ENCODE measurements at places on chromosomes 12 and 14.
A peak's percentile ranks its signal among the peaks of the same experiment; 100 is the strongest.

DNA sequence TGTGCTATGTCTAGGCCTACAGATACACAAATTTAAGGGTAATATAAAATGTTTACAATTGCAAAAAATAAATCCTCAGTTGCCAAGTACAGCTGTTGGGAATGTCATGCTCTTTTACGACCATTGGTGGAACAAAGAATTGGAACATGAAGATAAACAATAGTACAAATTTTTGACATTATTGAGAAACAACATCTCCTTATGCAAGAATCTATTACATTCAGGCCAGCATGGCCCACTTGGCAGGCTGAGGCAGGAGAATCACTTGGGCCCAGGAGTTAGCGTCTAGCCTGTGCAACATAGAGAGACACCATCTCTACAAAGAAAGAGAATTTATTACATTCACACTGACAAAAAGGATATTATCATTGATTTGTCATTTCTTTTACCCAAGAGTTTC is 135.9 kb upstream of the NTF3 start:
- no peak for DNase-seq

GRCh38 chr12:120366845-120367232 is 2.1 kb downstream of the MSI1 start:
- DNase-seq, result no peak

DNA sequence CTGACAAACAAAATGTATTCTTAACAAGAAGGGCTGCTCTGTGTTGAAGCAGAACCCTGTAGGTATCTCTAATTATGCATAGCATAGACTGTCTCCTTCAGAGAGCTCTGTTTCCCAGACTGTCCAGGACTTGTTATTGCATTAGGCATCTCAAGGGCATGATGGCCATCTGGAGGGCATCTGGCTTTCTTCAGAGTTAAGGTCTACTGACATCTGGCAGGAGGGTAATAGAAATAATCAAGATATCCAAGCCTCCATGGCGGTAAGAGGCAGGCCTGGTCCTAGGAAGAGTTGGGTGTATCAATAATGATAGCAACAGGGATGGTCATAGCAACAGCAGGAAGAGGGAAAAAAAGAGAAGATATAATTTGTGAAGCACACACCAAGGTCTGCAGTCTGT is 161.2 kb downstream of the TTC8 start:
- no peak for DNase-seq

DNA sequence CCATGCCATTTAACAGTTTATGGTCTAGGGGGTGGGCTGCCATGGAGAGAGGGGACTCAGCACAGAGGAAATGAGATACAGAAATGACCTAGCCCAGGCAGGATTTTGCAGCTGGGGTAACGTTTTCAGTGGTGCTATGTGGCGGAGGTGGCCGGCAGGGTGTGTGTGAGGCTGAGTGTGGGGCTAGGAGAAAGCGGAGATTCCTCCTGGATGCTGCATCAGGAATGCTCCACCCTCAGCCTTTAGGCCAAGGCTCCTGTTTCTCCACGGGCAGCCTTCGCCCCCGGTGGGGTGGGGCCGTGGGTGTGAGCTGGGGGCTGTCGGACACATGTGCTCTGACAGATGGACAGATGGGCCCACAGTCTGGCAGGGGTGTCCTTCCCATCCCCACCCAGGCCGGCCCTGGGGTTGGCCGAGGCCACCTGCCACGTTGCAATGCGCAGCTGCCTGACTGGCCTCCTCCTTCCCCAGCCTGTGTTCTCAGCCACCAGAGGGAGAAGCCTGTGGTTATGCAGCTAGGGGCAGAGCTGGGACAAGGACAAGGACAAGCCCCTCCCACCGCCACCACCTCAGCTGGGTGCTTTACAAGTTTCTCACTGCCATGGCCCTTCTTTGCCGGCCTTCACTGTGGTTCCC is 44.3 kb downstream of the TEAD4 start:
- DNase-seq, result no peak

GRCh38 chr12:95591731-95592130 is 40.5 kb upstream of the USP44 start:
- DNase-seq, result no peak

DNA sequence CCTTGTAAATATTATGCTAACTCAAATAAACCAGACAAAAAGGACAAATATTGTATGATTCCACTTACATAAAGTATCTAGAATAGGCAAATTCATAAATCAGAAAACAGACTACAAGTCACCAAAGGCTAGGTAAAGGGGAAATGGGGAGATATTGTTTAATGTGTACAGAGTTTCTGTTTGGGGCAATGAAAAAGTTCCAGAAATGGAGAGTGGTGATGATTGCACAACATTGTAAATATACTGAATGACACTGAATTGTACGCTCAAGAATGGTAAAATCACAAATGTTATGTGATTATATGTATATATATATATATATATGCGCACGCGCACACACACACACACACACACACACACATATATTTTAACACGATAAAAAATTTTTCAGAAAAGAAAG is 182.5 kb downstream of the SLC2A13 start:
- DNase-seq, result no peak

GRCh38 chr12:52191841-52192791 is at the start of gene KRT80:
Gene KRT80 (minus strand): TSS chr12:52192014. CDS start chr12:52191902, 112 bp downstream.
- DNase-seq, result peak; percentile 99

GRCh38 chr14:44895716-44896115 is 66.0 kb downstream of the KLHL28 start:
- peak; percentile 88 for DNase-seq

- DNase-seq, result peak; percentile 29
These were observed 2.0 kb upstream of the CCDC197 start for GRCh38 chr14:93994919-93995682.

- DNase-seq, result no peak
These were observed 61.3 kb downstream of the CHGA start for GRCh38 chr14:92984082-92984788.

- DNase-seq, result no peak
These were observed 11.6 kb downstream of the RBM19 start for GRCh38 chr12:113954547-113954946.

DNA sequence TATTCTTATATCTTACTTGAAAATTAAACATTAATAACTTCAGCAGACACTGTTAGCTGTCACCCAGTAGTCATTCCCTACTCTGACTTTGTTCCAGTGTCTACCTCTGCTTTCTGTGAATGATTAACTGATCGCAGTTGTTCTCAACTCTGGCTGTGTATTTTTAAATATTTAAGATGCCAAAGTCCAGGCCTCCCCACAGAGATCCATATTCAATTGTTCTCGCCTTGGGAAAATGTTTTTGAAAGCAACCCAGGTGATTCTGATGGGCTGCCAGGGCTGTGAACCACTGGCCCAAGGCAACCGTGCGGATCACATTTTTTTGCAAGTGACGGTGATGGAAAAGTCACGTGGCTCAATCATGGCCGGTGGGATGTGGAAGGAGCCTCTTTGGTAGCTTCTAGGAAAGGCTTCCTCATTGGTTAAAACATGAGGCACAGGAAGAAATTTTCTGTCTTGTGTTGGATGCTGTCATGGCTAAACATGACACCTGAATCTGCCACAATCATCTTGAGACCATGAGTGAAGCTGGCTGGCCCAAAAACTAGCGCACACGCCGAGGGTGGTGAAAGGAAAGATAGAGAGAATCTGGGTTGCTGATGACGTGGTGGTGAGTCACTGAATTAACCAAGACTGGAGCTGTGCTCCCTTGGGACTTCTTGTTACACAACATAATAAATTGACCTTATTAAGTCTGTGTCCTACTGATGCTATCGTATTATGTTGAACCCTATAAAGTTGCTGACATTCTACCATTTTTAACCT is 37.2 kb downstream of the RDH12 start:
- peak; percentile 94 for DNase-seq

DNA sequence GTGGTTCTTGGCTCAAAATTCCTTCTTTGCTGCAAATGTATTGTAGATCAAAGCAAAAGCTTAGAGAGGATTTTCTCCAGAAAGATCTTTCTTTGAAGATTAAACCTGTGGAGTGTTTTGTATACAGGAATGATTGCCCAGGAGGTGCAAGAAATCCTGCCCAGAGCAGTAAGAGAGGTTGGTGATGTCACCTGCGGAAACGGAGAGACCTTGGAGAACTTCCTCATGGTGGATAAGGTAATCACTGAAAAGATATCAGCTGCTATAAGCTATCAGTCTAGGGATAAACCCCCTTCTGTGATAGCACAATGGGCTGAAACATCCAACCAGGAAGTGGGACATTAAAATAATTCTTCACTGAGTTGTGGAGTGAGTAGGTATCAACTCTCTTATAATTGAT is 85.7 kb downstream of the MYRFL start:
- DNase-seq, result no peak

DNA sequence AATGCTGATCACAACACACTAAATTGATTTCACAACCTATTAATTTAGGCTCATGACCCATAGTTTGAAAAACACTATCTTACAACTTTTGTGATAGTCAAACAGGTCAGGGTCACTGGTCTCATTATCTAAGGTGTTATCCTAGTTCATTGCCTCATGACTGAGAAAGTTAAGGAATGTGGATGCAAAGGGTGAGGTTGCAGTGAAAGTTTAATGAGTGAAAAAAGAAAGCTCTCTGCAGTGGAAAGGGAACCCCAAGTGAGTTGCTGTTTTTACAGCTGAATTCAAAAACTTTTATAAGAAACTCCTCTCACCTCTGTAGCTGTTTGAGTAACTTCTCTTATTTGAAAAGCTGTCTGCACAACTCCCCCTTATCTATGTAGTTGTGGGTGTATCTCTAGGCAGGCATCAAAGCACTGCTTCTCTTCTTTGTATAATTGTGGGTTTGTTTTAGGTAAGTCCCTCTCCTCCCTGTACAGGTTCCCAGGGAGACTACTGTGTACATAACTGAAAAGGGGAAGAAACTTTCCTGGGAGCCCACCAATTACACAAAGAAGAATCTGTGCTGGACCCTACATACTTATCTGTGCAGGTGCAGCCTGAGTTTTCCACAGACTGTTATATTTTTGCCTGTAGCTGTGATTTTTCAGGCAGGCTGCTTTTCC is 18.9 kb downstream of the DNAL1 start:
- no peak for DNase-seq

GRCh38 chr14:93787465-93788292 is 606 bp downstream of the PRIMA1 start:
- no peak for DNase-seq

DNA sequence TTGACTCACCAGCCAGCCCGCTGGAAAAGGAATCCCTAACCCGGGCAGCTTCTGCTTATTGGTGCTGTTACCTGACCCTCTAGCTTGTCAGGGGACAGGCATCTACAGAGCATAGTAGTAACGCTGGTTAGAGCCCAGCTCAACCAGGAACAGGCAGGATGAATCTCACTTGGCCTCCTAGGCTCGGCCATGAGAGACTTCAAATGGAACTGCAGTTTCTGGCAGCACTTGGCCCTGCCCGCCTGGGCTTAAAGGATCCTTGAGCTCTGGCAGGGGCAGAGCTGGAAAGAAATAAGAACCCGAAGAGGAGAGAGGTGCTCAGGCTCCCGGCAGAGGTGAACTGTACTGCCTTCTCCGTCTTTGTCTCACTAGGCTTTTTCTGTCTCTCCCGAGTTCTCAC is 2.3 kb upstream of the LHX5 start:
- DNase-seq, result no peak

- peak; percentile 43 for DNase-seq
These were observed 447.5 kb downstream of the ADAMTS20 start for GRCh38 chr12:43104494-43104893.

GRCh38 chr14:77290705-77291104 is 19.7 kb upstream of the NGB start:
- peak; percentile 74 for DNase-seq

DNA sequence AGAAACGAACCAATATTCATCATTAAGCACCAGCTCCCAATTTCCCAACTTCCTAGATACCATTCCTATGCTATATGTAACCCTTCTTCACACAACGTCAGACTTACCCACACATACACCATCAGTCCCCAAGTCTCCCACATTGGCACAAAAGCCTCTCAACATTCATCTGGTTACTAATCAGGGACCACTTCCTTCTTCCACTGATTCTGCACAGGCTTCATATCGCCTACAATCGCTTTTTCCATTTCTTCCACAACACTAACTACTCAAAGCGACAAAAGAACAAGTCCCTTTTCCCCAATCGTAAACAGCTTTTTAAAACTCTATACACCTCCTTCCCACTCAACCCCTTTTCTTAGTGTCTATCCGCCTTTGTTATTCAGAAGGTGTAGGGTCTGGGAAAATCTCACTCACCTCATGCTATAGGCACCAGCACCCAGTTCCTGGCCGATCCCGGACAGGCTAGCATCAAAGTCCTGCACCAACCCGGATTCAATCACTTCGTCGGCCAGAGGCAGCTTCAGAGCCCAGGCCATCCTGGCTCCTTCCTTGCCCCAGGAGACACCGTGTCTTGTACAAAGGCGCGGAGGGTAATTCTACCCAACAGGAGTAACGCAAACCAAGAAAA is 936 bp downstream of the TFCP2 start:
- DNase-seq, result peak; percentile 42

DNA sequence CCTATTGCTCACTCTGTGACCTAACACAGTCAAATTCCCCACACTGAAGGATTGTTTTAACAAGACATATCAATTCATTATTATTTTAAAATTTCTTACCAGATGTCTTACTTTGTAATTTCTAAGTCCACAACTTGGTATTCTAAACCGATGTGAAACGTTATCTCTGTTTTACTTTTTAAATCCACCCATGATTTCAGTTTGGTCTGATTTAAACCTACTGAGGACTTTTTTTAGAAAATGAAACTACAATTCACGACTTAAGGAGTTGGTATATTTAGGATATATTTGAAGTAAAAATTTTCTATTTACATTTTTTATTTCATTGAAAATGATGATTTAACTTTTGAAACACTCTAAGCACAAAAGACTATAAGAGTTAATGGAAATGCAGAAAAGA is 35.1 kb upstream of the GRIP1 start:
- DNase-seq, result no peak

- DNase-seq, result no peak
These were observed 3.5 kb downstream of the GSTZ1 start for GRCh38 chr14:77324289-77324688.

DNA sequence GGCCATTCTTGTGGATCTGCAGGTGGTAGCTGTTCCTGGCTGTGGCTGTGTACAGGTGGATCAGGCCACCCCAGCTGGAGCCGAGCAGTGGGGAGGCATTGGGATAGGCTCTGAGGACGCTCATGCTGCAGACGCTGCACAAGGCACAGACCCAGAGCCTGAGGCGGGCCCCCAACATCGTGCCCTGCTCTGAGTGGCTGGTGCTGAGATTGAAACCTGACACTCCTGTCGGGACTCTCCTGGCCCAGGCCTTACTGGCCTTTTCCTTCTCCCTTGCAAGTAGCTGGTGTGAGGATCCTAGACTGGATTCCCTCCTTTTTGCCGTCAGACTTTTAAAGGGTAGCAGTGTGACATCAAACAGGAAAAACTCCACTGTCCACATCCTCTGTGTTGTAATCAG is at the start of gene FGF23:
FGF23 (minus strand) TSS at position 308 of the 400 bp plus-strand sequence; CDS start at position 178, 130 bp downstream.
- peak; percentile 45 for DNase-seq
